Activated T-cell treated with anti-CD3 and anti-CD28 coated beads for 24 hours (primary cell): ENCODE measurements at places on chromosomes 12 and 14.

- no peak for DNase-seq
Observed at GRCh38 chr12:97301576-97301975, 161.0 kb upstream of the RMST start.

DNA sequence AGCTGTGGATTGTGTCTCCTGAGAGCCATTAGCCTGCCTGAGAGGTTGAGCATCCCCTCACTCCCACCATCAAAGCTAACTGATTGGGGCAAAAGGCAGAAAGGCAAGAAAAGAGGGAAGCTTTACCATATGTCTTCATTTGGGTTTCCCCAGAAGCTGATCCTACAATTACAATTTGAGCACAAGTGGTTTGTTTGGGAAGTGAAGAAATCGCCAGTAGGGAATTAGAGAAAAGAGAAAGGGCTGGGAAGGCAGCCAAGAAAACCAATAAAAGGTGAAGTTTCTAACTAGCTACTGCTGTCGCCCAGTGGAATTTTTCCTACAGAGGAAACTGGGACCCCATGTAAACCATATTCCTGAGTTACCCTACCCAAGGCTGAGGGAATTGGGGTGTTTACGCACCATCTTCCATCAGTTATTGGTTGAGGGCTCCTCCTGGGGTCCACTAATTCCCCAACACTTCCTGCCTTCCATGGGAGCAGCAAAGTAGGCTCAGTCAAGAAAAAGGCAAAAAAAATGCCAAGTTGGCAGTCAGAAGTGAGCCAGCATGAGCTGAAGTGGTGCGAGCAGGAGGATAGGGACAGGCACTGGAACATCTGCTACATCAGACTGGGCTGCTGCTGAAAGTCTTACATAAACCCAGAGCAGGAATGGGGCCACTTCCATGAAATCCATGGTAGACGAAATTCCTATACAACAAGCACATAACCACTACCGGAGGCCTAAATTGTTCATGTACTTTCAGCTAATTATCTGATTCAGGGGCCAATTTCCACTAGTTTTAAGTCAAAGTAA is 17.3 kb downstream of the KCNK10 start:
- DNase-seq, result no peak

DNA sequence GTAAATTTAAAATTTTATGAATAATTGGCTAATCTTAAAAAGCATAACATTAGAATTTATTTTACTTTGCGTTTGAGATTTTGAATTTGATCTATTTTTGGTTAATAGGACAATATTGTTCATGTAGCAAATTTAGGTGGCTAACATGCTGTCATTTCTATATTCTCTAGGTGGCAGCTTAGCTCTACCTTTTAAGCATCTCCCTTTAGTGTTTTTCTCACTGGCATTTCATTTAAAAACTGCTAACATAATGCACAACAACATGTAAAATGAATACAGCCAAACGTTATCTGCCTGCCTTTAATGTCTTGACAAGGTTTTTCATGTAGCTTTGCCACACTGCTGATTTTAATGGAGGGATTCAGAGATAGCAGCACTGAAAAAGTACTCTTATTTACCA is 272.4 kb upstream of the FBXO33 start:
- no peak for DNase-seq

DNA sequence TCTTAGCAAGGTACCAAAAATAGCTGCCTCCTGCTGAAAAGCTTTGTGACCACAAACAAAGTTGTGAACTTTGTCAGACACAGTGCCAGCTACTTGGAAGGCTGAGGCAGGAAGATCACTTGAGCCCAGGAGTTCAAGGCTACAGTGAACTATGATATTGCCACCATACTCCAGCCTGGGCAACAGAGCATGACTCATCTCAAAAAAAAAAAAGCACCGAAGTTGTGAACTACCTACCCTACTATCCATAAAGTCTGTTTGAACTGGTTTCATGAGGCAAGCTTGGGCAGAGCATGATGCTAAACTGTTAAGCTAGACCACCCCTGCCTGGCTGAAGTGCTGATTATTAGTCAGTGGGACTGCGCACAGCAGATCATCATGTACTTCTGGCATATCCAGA is 75.5 kb downstream of the RAD52 start:
- DNase-seq, result no peak

DNA sequence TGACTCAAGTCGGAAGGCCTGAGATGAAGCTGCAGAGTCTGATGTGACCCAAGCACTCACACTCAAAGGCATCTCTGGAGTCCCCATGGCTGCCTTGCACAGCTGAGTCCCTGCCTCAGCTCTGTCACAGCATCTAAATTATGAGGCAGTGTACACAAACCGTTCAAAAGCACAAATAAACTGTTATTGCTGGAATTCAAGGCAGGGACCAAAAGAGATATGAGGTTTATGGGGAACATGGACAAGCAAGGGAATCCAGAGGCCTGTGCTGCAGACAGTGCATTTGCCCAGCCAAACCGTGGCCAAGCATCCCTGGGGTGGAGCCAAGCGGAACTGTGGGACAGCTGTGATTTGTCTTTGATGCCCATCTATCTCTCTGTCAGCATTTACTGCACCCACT is 91.3 kb downstream of the RPS29 start:
- DNase-seq, result no peak

GRCh38 chr12:44247588-44247987 is 411.7 kb downstream of the TMEM117 start:
- DNase-seq, result no peak

GRCh38 chr14:21197418-21198205 is 41.7 kb upstream of the OR5AU1 start:
- no peak for DNase-seq
